Neural cell (in vitro differentiated cells): ENCODE measurements at places on chromosomes 13 and 19. TPM values are rescaled to one million over a fixed set of nuclear protein-coding genes. Genes with fewer than 3 reads are reported as not detected.

The ZNF98 gene
- polyA plus RNA-seq = not detected in 2 replicates

The ADGRE2 gene
- polyA plus RNA-seq = not detected in 2 replicates

The ZNF136 gene
- 14.2 and 16.2 TPM in 2 replicates for polyA plus RNA-seq

The GADD45B gene
- 0.44 TPM in 1 of 2 replicates, not detected in the other for polyA plus RNA-seq

The BRME1 gene
- 6.2 and 8.5 TPM in 2 replicates for polyA plus RNA-seq

The KMT2B gene
- polyA plus RNA-seq = 9.0 and 15.8 TPM in 2 replicates

The CEACAM4 gene
- not detected in 2 replicates for polyA plus RNA-seq

The SGTA gene
- 80.6 and 93.4 TPM in 2 replicates for polyA plus RNA-seq

The OVOL3 gene
- not detected in 2 replicates for polyA plus RNA-seq
